ENCODE measurements at places on chromosomes 7 and 10.

DNA sequence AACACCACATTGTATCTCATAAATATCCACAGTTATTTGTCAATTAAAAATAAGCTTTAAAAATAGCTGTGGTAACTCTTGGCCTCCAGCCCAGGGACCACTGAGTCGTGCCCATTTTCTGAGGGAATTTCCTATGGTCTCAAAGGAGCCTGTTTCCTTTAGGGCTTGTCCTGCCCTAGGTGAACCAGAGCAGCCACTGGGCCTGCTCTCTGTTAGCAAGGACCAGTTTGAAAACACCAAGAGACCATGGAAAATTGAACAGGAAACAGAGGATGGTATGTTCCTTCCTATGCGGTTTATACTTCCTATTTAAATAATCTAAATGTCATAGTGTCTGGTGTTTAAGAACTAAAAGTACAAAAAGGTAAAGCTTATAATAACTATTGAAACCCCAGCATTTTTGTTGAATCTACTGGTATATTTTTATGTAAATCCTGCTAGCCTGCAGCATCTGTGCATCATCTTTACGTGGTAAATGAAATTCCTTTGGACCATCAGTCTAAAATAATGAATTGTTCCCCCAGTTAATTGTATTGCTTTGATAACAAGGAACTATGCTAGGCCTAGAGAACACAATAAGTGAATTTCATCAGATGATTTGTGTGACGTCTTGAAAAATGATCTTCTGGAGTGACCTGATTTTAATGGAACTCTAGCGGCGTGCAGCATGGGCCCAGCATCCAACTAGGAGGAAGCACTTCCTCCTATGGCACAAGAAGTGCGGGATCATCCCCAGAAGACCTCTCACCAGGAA lies 333.7 kb downstream of the GFRA1 start:
- DNase-seq, result no peak

DNA sequence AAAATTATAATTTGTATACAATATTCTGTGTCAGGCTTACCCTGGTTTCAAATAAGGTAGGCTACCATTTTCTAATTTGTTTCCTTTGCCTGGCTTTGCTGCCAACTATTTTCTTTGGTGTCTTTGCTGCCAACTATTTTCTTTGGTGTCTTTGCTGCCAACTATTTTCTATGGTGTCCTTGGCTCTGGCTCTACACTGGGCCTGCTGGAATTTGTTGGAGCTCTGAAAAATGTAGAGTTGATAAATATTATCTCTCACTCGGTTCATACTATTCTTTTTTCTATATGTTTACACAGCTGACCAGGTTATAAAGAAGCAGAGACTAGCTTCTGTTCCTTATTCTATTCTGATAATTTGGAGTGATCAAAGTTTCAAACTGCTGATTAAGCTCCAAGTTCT lies 768.0 kb upstream of the PHF14 start:
- no peak for DNase-seq

GRCh38 chr10:93030409-93030808 lies 30.2 kb upstream of the CYP26C1 start:
- peak; percentile 20 for DNase-seq

DNA sequence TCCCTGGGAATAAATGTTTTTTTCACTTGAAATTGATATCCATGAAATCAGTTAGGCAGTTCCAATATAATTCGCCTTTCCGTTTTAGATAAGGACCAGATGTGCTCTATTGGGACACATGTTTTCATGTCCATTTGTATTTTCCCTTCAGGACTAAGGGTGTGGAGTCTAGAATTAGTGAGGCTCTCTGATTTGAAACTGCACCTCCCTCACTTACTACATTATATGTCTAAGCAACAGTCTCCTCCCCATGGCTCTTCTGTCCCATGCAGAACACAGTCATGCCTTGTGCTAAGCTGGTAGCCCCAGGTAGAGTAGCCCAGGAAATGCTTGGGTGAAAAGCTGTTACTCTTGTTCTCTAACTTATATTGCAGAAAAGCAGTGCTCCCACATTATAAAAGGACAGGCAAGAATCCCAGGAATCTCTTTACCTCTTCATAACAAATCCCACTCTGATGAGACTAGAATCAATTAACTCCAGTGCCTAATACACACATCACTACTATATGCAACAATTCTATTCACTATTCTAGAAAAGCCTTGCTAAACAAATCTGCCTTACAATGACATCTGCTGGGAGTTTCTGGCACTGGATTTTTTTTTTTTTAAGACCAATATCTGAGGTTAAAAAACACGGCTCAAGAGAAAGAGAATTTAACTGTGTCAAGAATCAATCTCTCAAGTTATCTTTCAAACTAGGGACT lies 293.9 kb downstream of the SNX13 start:
- DNase-seq, result peak; percentile 11

DNA sequence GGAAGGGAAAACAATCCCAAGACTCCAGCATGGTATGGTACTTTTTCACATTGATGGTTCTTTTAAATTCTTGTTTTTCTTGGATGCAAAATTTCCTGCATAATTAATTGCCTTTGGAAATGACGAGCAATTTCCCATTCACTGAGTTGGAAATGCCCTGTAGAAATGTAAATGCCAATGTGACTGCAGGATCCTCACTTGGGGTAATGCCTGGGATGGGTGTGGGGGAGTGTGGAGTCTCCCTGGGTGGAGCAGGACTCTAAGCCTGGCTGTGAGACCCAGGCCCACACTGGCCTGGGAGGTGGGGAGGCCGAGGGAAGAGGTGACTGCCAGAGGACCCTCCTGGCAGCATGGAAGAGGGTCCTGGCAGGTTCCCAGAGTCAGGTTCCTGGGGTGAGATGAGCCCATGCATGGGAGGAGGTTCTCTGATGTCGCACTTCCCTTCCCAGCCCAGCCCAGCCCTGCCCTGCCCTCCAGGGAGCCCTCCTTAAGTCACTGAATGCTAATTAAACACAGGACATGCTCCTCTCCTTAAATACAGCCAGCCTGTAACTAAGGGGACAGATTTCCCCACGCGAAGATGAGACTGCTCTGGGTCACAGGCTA lies 157.9 kb downstream of the GFRA1 start:
- no peak for DNase-seq

GRCh38 chr7:26673271-26673670 lies 191.1 kb downstream of the SKAP2 start:
- DNase-seq, result no peak

GRCh38 chr7:24328050-24328449 lies 44.1 kb downstream of the NPY start:
- DNase-seq, result no peak

GRCh38 chr7:51665045-51665780 lies 348.6 kb upstream of the COBL start:
- DNase-seq, result no peak

GRCh38 chr10:1685699-1686490 lies 51.4 kb downstream of the ADARB2 start:
- DNase-seq, result no peak

GRCh38 chr7:115019882-115020605 lies 98.2 kb downstream of the MDFIC start:
- DNase-seq, result no peak

DNA sequence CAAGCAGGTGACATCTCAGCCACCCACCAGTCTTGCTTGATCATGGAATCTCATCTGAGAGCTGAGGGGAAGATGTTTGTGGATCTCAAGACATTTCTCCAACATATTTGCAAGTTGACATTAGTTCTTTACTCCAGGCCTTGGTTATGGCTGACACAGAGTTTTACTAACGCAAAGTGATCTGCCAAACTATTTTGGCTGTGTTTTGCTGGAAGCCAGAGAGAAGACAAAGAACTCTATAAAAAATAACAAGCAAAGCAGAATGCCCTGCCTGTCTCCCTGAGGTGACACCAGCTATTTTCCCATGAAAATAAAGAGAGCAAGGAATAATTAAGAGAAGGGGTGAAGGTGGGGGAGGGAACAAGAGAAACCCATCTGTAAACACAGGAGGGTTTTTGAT lies 286.4 kb downstream of the WDR11 start:
- DNase-seq, result no peak

DNA sequence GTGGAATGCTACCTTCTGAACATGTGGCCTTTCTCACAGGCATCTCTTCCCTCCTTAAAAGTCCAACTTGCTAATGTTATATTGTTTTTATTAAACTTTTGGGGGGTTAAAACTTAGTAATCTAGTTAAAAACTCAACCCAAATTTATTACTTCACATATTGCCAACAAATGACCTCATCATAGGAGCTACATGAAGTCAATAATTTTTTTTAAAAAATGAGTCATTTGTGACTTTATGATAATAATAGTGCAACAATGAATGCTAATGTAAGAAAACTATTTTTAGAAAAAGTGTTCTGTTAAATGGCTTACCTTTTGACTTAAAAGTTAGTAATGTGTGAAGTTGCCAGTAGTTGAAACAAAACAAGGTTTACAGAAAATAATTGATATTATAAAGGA lies 325.9 kb upstream of the FZD1 start:
- peak; percentile 24 for DNase-seq

- no peak for DNase-seq
Measured at GRCh38 chr7:45888185-45888992, at the start of gene IGFBP1. Gene IGFBP1 (plus strand): TSS chr7:45888488. CDS start chr7:45888653, 165 bp downstream.

DNA sequence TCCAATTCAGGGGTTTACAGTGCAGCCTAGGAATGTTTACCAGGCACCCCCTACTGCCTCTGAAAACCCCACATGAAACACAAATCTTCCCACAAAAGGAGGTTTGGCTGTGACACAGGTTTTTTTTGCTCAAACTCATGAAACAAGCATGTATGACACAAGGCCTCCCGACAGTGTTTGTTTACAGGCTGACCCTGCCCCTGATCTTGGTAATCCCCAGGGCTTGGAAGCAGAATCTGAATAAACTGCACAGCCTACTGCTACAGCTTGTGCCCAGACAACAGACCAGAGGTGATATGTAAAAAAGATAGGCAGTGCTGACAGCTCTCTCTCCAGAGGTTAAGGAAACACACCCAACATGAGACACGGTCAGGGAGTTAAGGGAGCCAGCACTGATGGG lies 184.2 kb downstream of the KMT2E start:
- DNase-seq, result no peak

- peak; percentile 42 for DNase-seq
Measured at GRCh38 chr10:12656518-12657142, 307.3 kb downstream of the CAMK1D start.

DNA sequence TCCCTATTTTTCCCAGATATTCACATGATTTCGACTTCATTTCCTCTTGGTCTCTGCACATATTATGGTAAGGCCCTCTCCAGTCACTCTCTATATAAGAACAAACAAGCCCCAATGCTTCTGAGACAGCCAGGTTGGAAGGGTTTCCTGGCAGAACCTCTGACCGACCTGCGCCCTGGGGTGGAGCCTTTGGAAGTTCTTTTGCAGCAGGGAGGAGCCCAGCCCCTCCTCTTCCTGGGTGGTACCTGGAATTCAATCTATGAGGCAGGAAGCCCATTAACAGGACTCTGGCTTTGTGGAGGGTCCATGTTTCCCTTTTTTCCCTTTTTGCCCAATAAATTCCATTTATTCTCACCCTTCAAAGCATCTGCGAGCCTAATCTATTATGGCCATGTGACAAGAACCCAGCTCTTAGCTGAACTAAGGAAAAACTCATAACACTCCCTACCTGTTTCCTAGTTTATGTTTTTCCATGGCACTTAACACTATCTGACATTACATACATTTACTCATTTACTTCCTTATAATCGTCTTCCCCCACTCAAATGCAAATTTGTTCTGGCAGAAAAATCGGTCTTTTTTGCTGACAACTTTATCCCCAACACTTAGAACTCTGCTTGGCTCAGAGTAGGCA lies 92.5 kb upstream of the FRMD4A start:
- DNase-seq, result no peak

DNA sequence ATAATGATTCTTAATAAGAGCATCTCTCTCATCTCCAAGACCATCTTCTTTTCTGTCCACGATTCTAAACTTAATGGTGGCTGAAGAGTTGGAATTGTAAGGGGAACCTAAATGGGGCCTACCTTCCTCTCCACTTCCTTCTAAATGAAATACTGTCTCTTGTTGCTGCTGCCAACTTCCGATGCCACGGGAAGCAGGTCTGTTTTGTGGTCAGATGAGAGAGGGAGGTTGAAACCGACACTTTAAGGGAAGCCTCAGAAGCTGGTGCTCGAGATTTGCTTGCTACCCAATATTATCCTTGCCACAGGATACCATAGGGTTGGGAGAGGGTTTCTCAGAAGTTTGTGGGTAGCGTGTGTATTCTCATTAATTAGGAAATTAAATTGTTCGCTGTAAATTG lies 464.1 kb downstream of the SUGCT start:
- DNase-seq, result no peak

GRCh38 chr7:83280671-83281070 lies 118.0 kb upstream of the PCLO start:
- DNase-seq, result no peak

DNA sequence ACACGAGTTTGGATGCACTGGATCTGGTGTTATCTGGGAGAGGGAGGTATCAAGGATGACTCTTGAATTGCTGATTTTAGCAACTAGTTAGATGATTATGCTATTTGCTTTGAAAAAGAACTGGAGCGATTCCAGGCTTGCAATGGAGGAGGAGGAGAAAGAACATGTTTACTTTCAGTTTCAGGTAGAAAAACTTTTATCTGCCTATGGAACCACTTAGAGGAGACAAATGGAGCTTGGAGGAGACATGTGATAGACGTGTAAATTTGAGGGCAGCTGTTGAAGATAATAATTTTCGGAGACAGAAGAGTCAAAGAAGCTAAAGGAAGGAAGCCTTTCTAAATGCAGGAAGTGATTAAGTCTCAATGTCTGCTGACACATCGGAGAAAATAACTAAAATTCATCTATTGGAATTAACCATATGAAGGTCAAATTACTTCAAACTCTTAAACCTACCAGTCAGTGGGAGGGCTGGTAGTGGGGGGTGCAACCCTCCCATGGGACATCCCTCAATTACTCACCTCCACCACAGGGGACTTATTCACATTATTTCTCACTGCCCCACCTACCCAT lies 56.4 kb upstream of the GNAI1 start:
- peak; percentile 56 for DNase-seq

GRCh38 chr7:35334506-35334905 lies 80.6 kb upstream of the TBX20 start:
- no peak for DNase-seq

DNA sequence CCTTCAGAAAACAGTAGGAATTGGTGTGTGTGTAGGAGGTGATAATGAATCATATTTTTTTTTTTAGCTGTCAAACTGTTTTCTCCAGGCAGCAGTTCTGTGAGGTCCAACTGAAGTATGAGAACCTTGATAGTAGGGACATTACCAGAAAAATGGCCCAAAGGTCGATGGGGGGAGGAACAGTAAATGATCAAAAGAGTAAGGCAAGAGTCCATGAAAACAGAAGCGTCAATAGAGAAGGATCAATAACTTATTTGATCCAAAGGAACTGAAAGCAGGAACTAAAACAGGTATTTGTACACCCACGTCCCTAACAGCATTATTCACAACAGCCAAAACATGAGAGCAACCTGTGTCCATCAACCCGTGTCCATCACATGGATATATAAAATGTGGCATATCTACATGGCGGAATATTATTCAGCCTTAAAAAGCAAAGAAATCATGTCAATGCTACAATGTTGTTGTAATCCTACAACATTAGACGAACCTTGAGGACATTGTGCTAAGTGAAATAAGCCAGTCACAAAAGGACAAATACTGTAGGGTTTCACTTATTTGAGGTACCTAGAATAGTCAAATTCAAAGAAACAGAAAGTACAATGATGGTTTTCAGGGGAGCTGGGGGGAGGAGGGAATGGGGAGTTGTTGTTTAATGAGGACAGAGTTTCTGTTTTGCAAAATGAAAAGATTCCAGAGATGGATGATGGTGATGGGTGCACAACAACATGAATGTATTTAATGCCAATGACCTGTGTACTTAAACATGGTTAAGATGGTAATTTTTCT lies 214.0 kb upstream of the KLF14 start:
- DNase-seq, result no peak
